Left kidney (tissue), 8 donors: ENCODE measurements at places on chromosomes 13 and 19. TPM values are rescaled to one million over a fixed set of nuclear protein-coding genes. Genes with fewer than 3 reads are reported as not detected.

DNA sequence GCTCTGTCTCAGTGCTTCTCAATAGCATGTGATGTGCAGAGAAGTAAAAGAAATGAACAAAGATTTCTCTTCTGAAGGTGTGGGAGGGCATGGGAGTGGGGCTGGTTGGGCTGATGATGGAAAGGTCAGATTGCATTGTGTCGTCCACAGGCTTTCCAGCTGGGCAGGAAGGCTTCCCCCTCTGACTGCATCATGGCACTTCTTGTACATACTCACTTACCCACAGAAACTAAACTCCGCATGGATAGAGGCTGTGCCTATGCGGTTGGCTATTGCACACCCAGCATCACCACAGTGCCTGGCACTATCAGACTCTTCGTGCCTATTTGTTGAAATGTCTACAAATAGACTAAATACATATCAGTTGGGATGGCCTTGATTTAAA is 24.4 kb upstream of the TNFSF11 start:
- no peak for DNase-seq

DNA sequence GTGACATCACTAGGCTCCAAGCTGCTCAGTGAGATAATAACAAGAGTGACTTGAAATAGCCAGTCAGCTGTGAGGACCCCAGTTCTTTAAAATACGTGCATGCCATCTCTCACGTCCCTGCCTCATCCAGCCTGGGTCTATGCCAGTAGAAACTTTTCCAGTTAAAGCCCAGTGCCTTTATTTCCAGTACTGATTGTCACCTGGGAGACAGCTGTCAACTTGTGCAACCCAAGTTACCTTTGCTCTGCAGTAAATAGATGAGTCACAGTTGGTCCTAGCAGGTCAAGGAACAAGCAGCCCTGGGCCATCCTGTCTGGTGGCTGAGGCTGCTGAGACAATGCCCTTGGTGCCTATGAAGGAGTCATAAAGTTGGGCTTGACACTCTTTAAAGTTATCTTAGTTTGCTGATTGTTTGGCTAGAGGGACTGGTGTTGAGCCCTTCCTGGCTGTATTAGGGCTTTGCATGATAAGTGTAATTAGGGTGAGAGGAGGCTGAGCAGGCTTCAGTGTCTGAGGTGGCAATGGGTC is 228.7 kb downstream of the LACC1 start:
- DNase-seq: no peak

- DNase-seq: no peak
These were observed 30.4 kb downstream of the RAB20 start for GRCh38 chr13:110531100-110531499.

DNA sequence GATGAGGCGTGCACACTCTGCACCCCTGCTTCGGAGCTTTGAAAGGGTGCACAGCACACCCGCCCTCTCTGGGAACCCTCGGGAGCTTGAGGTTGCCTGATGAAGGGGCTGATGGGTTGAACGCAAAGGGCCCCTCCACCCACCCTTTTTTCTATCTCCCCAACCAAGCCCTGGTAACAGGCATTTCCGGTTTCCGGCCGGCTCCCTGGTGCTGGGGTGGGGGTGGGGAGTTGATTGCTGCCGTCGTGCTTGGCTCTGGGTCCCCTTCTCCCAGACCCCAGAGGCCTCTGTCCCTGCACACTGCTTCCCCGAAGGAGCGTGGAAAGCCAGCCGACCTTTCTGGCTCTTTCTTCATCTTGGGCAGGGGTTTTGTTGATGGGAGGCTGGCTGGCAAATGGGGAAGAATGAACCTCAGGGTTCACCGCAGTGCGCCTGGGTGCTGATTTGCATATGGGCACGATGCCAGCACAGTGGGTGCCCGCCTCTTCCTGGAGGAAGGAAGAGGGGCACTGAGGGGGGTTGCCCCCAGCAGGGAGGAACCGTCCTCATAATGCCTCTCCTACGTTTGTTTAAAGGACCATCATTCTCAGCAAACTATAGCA is 29.1 kb downstream of the VAV1 start:
- DNase-seq: no peak

GRCh38 chr19:19115954-19116353 is 22.3 kb downstream of the TMEM161A start:
- no peak for DNase-seq

- DNase-seq: no peak
These were observed 5.4 kb downstream of the GNA11 start for GRCh38 chr19:3099347-3100145.

- DNase-seq: no peak
These were observed 646.2 kb upstream of the MIR17HG start for GRCh38 chr13:90701264-90701663.

ZNF554 gene
- 11.1 TPM for polyA plus RNA-seq

MCEMP1 gene
- not detected for polyA plus RNA-seq

CCDC8 gene
- polyA plus RNA-seq: 45.2 TPM

KLK12 gene
- polyA plus RNA-seq: not detected
